Cardiac septum (tissue), 1 donor: ENCODE measurements at places on chromosomes 16 and 17. TPM values are rescaled to one million over a fixed set of nuclear protein-coding genes. Genes with fewer than 3 reads are reported as not detected.

Gene SLC12A3
- not detected for total RNA-seq

Gene DHODH
- total RNA-seq = 7.3 TPM

DNA sequence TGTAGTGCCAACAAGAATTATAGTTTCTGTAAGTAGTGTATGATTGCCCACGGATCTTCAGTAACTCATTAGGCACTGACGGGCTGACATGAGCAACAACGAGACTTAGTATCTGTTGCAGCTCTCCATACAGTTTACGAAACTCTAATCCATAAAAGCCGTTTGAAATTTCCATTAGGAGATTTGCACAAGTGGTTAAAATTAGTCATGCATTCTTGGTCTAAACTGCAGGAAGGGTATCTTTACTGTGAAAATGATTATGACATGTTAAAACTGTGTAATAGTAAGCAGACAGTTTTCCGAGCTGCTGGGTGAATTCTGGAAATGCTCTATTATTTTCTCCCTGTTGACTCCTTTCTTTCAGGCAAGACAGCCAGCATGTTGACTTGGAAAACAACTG lies 605.0 kb downstream of the WWOX start:
- DNase-seq = no peak

GRCh38 chr16:49431040-49431439 lies 57.4 kb downstream of the C16orf78 start:
- no peak for DNase-seq

- peak; percentile 94 for DNase-seq
These were observed 5.7 kb downstream of the CSNK1D start for GRCh38 chr17:82267575-82268379.

GRCh38 chr17:57114085-57114673 lies 29.1 kb downstream of the AKAP1 start:
- no peak for DNase-seq
